Foreskin melanocyte (primary cell): ENCODE measurements at places on chromosomes 1 and 21.

DNA sequence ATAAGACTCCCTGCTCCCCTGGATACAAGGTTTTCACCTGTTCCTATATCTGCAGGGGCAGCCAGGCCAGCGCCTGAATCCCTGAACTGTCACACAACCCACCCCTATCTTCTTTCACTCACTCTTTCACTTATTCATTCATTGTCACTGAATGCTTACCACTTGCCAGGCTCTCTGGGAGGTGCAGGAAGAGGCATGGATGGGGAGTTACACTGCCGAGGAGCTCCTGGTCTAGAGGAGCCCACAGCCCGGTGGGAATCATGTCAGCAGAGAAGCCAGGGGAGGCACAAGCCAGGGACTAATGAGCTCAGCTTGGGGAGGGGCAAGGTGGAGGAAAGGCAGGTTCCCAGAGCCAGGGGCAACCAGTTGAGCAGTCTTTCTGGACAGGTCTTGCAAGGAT is 155.8 kb downstream of the TRABD2B start:
- DNase-seq = no peak

GRCh38 chr1:23904748-23905357 is 8.3 kb downstream of the CNR2 start:
- DNase-seq = no peak

- DNase-seq = no peak
Observed at GRCh38 chr1:10402729-10403274, 3.9 kb downstream of the PGD start.

DNA sequence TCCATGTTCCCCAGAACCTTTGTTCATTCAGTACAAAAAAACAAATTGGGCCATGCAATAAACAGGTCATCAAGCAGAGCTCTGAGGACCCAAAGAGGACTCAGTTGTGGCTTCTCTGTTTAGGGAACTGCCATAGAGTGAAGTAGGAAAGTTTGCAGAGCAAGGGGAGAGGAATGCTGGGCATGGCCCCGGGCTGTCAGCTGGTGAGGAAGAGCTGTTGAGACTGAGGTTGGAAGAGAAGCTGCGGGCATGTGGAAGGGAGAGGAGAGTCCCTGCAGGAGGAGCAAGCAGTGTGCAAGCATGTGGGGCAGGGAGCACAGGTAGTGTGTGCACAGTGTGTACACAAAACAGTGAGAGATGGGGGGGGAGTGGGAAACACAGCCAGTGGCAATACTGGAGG is 71.8 kb downstream of the NTPCR start:
- DNase-seq = no peak

DNA sequence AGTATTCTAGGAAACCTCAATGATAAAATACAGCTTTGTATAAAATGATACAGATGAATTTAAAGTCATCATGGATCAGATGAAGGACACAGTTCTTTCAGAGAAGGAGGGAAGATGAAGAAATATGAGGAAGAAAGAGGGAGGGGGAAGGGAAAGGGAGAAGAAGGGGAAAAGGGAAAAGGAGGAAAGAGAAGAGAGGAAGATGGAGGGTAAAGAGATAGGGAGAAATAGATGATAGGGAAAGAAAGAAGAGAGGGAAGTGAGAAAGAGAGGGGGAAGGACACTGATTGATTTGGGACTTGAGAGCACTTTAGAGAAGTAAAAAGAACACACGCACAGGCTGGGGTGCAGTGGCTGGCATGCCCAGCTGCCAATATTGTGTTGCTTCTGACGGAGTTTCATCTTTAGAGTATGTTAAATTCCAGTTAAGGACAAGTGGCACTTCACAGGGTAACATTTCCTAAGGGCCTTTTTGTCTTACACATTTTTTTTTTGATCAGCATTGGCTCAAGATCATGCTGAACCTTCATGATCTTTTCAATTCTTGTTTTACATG is 235.9 kb upstream of the DMRTA2 start:
- DNase-seq = no peak

DNA sequence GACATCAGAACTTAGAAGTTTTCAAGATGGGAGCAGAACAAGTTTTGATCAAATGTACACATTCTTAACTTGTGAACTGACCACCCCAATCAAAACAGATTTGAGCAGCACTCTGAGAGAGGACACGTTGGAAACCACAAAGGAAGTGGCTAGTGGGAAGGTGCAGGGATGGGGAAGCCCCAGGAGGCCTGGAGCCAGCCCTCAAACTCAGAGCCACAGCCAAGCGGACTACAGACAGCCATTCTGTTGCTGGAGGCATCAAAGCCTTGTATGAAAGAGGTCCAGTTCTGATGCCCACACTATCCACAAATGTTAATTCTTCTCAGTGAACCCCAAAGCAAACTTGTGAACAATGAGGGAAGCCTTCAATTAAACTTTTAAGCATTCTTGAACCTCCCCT is 143.6 kb upstream of the RAB4A start:
- no peak for DNase-seq

GRCh38 chr1:43982808-43983207 is 3.8 kb downstream of the B4GALT2 start:
- no peak for DNase-seq

DNA sequence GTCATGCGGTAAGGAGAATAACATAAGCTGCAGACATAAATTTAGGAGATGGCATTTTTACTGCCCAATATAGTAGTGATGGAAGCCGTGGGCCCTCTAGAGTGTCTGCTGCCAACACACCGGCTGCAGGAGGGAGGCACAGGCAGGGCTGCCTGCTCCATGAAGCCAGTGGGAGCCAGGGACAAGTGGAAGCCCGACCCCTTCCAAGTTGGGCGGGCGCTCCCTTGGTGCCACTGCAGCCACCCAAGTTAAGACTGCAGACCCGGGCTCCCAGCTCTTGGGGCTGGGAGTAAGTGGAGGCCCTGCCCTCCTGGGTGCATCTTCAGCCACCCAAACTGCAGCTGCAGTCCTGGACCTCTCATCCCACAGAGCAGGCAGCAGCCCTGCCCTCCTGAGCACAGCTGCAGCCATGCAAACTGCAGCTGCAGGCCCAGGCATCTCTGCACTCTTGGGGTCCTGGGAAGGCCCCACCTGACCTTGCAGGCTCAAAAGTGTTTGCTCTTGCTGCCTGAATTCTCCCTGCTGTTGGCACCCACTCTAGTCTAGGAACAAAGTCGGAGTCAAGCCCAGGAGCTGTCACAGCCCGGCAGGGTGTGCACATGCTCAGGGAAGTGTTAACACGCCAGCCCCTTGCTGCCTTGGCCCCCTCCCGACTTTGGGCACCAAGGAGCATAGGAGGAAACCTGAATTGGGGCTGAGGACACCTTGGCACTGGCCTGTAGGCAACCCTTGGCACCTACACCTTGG is 437.2 kb upstream of the PRMT6 start:
- DNase-seq = no peak

GRCh38 chr1:7722670-7723012 is 48.5 kb upstream of the VAMP3 start:
- DNase-seq = no peak

- no peak for DNase-seq
Observed at GRCh38 chr21:33566514-33566913, 22.0 kb downstream of the DONSON start.

GRCh38 chr1:10867914-10868598 is 71.6 kb upstream of the CASZ1 start:
- no peak for DNase-seq

GRCh38 chr1:25054526-25055323 is 124.6 kb upstream of the RUNX3 start:
- DNase-seq = no peak

- DNase-seq = no peak
Observed at GRCh38 chr1:67883069-67883468, 49.8 kb upstream of the GNG12 start.

DNA sequence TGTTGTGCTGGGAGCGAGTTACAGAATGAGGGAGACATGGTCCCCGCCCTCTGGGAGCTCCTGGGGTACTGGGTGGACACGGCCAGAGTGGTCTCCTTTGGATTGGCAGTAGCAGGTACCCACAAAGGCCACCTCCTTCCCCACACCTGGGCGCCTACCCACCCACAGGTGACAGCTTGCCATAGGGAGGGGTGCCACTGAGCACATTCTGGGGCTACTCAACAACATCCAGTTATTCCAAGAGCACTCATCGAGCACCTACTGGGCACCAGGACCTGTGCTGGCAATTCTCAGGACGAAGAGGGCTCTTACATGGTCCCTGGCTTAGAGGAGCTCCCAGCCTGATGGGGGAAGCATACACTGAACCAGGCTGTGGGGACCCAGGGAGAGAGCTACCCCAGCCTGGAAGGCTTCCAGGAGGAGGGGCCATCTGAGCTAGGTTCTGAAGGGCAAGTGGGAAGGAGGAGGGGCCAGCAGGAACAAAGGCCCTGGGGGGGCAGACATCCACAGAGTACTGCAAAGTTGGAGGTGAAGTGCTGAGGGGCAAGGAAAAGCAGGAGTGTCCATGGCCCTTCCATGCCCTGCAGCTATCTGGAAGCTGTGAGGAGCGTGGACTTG is 22.0 kb downstream of the MRPL37 start:
- DNase-seq = no peak

DNA sequence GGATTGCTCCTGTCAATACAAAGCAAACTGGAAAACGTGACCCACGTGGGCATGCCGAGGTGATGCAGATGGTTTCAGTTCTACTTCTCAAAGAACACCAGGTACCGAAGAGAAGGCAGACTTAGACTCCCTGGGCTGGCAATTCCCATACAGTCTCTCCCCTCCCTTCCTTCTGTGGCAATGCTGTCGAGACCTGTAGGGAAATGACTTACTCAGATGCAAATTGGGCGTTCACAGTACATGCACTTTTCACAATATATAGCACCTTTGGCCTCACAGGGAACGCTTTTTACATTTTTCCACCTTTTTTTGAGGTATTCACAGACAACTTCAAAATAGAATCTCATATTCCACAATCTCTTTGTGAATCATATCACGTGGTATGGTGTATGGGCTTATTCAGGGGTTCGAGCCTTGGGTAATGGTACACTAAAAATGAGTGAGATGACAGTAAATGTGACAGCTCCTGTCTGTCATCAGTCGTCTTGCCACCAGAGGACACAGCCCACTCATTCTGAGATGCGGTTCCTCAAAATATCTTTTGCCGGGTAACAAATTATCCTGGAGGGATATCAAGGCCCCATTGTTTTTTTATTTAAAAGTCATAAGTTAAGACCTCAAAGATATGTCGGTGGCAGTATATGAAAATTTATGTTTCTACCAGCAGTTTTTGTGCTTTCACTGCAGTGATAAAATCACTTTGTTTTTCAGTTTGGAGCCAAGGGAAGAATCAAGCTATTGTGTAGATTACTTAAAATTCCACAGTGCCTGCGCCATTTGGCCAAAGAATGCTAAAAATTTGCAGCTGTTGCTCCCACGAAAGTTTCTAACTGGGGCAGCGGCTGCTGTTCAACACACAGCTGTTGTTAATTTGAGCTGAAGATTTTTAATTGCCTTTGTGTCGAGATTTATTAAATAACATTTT is 168.4 kb downstream of the ZZZ3 start:
- peak; percentile 95 for DNase-seq

DNA sequence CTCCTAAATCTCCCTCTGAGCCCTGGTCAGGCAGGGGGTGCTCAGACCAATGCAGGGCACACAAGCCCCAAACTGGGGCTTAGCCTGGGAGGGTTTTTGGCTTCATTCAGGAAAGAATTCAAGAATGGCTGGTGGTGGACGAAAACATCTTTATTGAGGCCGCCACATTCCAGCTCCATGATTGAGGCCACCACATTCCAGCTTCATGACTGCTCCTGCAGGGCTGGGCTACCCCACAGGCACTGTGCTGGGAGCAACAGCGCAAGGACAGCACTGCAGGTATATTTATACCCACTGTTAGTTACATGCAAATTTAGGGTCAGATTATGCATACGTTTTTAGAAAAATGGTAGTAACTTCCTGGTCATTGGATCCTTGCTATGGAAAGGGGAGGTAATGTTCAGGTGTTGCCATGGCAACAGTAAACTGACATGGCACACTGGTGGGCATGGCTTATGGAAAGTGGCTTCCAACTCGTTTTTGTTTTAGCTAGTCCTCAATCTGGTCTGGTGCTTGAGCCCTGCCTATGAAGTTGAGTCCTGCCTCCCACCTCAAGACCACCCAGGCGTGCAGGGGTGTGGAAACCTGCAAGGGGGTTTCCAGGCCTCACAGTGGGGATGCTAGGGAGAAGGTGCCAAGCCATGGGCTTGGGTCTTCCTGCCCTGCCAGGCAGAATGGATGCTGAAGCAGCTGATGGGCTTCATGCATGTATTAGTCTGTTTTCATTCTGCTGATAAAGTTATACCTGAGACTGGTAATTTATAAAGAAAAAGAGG is 348.7 kb upstream of the AJAP1 start:
- no peak for DNase-seq

- no peak for DNase-seq
Observed at GRCh38 chr21:45513003-45513717, 29.1 kb downstream of the SLC19A1 start.

DNA sequence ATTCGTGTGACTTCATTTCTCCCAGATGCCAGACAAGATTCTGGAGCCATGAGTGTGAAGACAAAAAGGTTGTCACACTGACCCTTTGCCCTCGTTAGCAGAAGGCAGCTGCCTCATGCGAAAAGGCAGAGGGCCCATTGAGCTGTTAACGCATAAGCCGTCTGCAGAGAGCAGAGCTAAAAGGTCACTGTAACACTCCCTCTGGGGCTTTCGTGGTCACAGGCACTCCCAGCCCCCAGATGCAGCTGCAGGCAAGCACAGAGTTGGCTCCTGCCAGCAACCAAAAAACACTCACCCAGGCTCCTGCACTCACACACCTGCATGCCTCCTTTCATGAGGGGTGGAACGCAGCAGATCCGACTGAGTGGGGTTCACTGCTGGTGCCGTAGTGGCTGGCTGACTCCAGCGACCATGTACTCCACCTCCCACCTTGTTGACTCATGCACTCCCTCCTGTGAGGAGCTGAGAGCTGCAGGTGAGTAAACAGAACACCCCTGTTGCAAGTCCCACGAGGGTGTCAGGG is 287.5 kb downstream of the SMYD3 start:
- DNase-seq = no peak

GRCh38 chr1:197284966-197285365 is 16.9 kb downstream of the CRB1 start:
- no peak for DNase-seq

GRCh38 chr21:38321568-38321967 is 64.8 kb downstream of the KCNJ15 start:
- no peak for DNase-seq

- DNase-seq = no peak
Observed at GRCh38 chr1:187032316-187032981, 203.7 kb downstream of the PLA2G4A start.

DNA sequence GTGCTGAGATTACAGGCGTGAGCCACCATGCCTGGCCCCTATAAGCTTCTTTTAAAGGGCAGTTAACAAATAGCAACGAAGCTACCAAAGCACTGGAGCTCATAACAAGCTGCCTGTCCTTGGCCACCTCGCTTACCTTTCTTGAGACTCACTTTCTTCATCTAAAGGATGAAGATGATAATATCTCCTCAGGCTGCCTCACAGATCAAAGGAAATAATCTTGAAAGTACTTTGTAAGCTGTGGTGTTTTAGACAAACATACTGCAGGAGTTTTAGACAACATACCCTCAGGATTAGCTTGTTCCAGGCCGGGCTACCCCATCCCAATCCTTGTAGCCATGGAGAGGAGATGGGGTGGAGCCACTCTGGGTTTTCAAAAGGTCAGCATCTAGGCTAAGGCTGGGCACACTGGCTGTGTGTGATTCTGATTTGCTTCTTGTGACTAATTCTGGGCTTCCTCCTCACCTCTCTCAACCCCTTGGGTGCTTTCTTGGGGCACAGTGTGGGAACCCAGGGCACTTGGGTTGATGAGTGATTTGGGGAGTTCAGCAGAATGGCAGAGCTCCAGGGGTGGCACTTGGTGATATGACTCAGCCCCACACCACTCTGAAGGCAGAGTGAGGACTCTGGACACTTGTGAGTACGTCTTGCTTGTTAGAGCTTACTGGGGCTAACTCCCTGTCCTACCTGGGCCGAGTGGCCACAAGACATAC is 5.2 kb downstream of the GPR25 start:
- no peak for DNase-seq
